ENCODE measurements at places on chromosomes 13 and 19.

- DNase-seq: no peak
Observed at GRCh38 chr19:34505321-34506025, 23.9 kb downstream of the WTIP start.

GRCh38 chr19:953445-954271, 27.8 kb downstream of the ARID3A start:
- DNase-seq: no peak

DNA sequence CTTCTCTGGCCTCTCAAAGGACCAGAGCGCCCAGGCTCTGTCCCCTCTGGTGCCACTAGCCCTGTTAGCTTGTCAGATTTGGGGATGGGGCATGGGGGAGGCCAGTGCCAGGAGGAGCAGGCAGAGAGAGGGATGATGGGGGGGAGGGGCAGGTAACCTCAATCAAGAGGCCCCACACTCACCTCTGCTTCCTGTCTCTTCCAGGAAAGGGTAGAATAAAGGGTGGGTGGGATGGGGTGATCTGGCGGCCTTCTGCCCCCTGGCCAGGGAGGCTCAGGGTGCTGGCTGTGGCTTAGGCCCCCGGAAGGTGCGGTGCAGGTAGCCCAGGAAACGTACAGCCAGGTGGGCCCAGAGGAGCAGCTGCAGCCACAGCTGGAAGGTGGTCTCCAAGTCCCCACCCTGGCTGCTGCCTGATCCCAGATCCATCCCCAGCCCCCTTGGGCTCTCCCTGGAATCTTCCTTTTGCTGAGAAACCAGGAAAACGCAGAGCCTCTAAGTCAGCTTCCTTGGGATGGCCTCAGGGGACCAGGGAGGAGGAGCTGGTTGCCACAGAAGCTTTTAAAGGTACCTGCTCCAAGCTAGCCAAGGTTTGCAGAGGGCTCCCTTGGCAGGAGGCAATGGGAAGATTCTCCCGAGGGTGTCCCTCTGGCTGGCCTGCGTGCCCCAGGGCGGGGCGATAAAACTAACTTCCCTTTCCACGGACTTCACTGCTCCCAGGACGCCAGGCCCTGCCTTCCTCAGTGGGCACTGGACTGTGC, 5.3 kb downstream of the PRKACA start:
- DNase-seq: no peak

GRCh38 chr13:30618186-30618929, 638 bp downstream of the USPL1 start:
- DNase-seq: peak; percentile 28

- DNase-seq: no peak
Observed at GRCh38 chr19:18290302-18291018, 9.0 kb upstream of the JUND start.

DNA sequence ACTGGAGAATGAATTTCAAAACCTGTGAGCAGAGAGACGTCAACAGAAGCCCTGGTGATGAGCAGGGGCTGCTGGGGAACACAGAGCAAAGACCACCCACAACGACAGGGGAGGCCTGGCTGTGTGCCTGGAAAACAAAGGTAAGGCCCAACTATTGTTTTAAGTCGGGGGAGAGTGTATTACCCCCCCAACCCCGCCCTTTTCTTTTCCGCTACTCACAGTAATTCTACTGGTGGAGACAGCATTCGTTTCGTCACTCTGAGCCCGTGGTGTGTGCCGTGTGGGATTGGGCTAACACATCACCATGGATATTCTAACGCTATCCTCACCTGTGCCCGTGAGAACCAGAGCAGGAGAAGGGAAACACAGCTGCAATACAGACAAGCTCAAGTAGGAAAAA, 18.6 kb upstream of the ADPRHL1 start:
- no peak for DNase-seq

All from Ammon's horn (tissue), 1 donor.